Activated CD4-positive, alpha-beta T cell treated with anti-CD3 and anti-CD28 coated beads, Interleukin-10, Interleukin-2, amounts not matched to agents 100 ng/mL and 50 ng/mL, durations not matched to agents 16 hours and 8 hours (primary cell): ENCODE measurements at places on chromosomes 5 and 9.

- no peak for DNase-seq
These were observed 2.2 kb downstream of the BARX1 start for GRCh38 chr9:93952784-93953495.

DNA sequence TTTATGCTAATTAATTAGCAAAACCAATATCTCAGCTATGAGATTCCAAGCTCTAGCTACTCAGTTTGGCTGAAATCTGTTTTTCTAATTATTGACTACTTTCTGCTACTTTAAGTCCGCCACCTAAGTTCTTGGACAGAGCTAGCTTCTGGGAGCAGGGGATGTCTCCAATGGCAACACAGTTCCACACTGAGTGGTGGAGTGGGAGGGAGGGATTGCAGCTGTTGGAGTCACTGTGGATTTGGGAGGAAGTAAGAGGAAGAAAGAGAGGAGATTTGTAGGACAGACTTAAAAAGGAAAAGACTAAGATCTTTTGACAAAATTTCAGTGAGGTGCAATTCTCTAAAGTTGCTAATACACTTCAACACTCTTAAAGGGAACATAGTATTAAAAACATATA is 450.8 kb downstream of the NFIB start:
- DNase-seq = no peak

- DNase-seq = no peak
These were observed 47.8 kb upstream of the TRIM32 start for GRCh38 chr9:116639251-116639741.

- DNase-seq = no peak
These were observed 232.3 kb upstream of the ANKH start for GRCh38 chr5:15103864-15104263.

DNA sequence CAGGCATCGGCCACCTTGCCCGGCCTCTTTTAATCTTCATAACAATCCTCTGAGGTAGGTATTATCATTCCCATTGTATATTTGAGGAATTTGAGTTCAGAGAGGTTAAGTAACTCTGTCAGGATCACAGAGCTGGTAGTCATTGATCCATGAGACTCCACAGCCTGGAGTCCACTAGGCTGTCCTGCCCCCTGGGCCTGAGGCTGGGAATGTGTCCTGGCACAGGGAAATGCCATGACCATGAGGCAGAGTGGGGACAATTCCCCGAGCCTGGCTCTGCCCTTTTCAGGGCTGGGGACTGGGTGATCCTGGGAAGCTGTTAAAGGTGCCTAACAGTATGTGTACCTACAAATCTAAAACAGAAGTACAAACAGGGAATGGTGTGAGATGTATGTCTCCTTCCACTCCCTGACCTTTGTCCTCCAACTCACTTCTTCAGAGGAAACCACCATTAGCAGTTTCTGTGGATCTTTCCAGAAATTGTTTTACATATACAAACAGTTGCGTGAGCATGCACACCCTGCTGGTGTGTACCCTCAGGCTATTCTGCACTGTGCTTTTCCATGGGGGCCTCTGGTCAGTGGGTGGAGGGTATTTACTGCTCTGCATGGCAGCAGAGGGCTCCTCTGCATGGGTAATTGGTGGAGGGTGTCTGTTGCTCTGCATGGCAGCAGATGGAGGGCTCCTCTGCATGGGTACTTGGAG is 53.8 kb downstream of the NDST1 start:
- DNase-seq = no peak

GRCh38 chr9:113701774-113702755 is 174.0 kb upstream of the ZNF618 start:
- DNase-seq = no peak

GRCh38 chr5:9895302-9895645 is 265.1 kb upstream of the TAS2R1 start:
- no peak for DNase-seq

DNA sequence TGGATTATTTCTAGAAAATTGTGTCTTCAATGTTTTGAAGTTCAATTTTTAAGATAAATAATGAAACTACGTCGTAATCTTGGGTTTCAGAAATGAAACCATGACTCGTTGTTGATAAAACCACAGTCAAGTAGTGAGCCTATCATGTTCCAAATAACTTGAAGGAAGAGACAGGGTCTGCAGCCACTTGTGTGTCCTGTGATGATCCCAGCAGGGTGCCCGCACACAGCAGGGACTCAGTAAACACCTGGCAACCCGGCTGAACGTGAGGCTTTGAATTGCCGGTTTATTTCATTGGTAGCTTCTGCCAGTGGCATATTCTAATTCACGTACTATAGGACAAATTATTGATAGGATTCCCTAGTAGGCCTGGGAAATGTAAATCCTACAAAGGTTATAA is 679.6 kb downstream of the IRX1 start:
- no peak for DNase-seq

- no peak for DNase-seq
These were observed 5.6 kb downstream of the CDX1 start for GRCh38 chr5:150172145-150172544.

DNA sequence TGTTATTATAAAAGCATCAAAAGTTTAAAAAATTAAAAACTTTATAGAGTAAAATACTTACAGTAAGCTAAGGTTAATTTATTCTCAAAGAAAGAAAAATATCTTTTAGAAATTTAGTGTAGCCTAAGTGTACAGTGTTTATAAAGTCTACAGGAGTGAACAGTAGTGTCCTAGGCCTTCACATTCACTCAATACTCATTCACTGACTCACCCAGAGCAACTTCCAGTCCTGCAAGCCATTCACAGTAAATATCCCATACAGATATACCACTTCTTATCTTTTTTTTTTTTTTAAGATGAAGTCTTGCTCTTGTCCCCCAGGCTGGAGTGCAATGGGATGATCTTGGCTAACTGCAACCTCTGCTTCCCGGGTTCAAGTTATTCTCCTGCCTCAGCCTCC is 73.1 kb upstream of the FST start:
- no peak for DNase-seq

DNA sequence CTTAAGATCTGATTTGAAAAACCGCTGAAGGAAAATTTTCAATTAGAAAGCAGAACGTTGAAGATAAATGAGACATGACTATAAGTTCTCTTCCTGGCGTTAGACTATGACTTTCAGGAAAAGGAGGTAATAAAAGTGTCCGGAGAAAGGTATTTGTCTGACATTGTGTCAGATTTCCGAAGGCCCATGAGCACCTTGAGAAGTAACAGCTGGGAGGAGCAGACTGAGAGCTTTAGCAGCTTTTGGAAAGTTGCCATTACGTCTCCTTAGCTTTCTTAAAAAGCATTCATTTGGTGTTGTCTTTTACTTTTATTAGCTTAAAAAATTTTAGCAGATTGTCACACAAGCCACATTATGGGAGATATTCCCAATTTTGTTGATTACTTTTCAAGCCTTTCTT is 363.5 kb downstream of the NDUFS4 start:
- DNase-seq = no peak

DNA sequence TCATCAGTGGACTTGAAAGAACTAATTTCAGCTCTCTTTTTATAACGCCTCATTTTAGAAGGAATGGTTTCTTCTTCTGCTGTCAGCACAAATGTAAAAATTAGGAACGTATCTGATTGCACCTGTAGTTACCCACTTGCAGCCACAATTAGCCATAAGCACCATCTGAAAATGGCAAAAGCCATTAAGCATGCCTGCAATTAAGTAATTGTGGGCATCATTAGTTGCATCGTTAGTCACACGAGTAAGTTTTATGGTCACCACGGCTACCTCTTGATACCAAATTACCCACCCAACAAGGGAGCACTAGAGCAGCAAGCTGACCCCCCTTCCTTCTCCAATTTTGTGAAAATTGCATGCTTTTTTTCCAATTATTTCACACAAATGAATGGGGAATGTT is 25.8 kb upstream of the SLC44A1 start:
- DNase-seq = no peak

DNA sequence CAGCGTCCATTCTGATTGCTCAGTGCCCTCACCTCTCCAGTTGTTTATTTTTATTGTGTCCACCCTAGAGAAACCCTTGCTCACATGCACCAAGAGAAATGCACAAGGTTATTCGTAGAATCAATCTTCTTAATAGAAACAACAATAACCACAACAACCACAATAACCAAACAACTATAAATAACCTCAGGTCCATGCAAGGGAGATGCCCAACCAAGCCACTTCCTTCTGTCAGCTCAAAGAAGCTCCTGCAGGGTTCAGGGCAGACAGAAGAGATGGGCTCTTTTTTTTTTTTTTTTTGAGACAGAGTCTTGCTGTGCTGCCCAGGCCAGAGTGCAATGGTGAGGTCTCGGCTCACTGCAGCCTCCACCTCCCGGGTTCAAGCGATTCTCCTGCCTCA is 14.9 kb upstream of the TCOF1 start:
- no peak for DNase-seq

- peak; percentile 46 for DNase-seq
These were observed 24.2 kb downstream of the PCDHGC5 start for GRCh38 chr5:141512911-141513626.

GRCh38 chr5:163916376-163916775 is 411.0 kb downstream of the MAT2B start:
- peak; percentile 39 for DNase-seq

GRCh38 chr5:83343299-83343698 is 128.2 kb upstream of the VCAN start:
- no peak for DNase-seq

DNA sequence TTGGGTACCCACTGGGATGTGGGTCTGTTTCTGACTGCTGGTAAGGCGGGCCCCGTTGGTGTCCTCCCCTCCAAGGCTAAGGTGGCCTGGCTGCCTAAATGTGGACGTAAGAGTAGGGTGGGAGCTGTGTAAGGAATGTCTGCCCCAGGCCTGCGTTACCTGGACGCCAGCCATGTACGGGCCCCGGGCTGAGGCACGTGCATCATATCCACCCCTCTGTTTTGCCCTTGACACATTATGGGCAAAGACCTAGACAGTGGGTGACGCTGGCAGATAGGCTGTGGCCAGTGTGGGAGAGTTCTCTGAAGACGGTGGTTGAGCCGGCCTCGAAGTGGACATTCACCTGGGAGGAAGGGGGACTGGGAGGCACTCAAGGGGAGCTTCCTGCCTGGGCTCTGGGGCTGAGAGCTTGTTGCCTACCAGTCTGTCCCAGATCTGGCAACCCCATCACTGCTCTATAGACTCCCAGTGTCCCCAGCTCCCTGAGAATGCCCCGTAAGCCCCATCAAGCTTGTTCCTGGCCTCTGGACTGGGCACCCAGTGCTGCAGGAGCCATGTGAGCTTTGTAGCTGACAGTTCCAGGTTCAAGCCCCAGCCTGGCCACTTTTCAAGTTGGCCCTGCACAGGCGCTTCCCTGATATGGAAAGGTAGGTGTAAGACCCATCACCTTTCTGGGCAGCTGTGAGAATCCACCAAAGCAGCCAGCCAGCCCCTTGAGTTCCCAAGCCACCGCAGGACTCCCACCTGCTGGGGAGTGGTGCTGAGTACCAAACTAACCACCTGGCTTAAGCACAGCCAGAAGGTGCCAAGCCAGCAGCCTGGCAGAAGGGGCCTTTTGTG is 3.2 kb upstream of the PRR7 start:
- no peak for DNase-seq

DNA sequence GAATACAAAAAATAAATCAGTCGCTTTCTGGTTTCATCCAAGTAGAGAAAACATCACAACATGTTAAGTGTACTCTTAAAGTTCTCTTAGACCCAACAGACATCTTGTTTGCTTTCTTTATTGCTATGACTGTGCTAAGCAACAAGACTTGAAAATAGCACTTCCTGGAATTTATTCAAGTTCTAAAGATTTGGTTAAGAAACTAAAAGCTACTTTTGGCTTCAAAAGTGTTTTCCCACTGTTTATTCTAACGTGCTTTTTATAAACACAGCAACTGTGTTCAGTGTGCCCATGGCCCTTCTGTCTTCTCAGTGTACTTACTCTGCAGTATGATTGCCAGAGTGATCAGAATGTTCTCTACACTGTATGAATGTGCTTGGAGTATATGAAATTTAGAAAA is 109.8 kb downstream of the GIN1 start:
- no peak for DNase-seq

- no peak for DNase-seq
These were observed 53.9 kb downstream of the ROR2 start for GRCh38 chr9:91896097-91896496.

DNA sequence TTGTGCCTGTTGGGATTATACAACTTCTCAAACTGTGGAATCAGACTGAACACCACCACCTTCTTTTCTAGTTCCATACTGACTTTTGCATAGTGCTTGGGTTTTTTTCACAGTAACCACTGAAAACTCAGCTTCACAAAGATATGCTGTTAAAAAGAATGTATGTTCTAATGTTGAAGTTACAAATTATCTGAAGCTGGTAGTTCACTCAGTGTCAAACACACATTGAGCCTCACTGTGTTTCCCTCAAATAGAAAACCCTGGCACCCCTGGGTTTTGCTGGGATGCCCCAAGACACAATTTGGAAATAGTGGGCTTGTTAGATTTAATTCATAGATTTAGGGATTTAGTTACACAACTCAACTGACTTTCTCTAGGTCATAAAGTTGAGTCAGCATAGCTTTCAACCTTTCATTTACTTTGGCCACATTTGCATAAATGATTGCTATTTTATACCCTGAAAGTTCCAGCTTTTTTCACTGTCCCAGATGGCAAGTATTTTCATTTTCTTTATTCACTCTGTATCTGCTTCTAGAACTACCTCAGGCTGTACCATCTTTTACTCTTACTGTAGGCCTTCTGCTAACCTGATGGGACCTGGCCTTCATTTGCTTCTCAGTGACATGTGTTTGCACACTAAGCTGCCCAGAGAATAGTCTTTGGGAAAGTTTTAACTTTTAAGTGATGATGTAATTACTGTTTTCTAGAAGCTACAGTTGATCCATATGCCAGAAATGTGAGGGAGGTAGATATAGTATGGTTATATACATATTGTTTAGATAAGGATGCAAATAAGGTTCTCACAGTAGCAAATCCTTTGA is 115.1 kb downstream of the CDC42SE2 start:
- DNase-seq = no peak

GRCh38 chr9:91710158-91710557 is 239.9 kb downstream of the ROR2 start:
- peak; percentile 14 for DNase-seq

- no peak for DNase-seq
These were observed 4.7 kb upstream of the PLPP7 start for GRCh38 chr9:131284856-131285255.
